Heart left ventricle (tissue), 16 donors: ENCODE measurements at places on chromosomes 5 and 9. TPM values are rescaled to one million over a fixed set of nuclear protein-coding genes. Genes with fewer than 3 reads are reported as not detected.

Gene ISL1
- 0.08 TPM for total RNA-seq

Gene CA9
- total RNA-seq = 2.3 TPM

Gene NKD2
- 2.3 TPM for total RNA-seq

Gene RASEF
- 0.07 TPM for total RNA-seq

Gene PCDHGA10
- 6.1 TPM for total RNA-seq

Gene OLFM1
- 6.5 TPM for total RNA-seq

Gene KLHL3
- total RNA-seq = 26.1 TPM

Gene FBXO10
- 9.8 TPM for total RNA-seq

Gene C5orf52
- total RNA-seq = not detected

Gene PTPRD
- 25.3 TPM for total RNA-seq

Gene FOXD4L3
- total RNA-seq = not detected

Gene DMRT3
- not detected for total RNA-seq

Gene HRCT1
- total RNA-seq = 5.4 TPM

Gene STING1
- 32.4 TPM for total RNA-seq

Gene PCDHGB3
- total RNA-seq = 4.0 TPM

Gene BHMT
- not detected for total RNA-seq

Gene PDE8B
- 2.9 TPM for total RNA-seq

Gene PCDHGA8
- 7.2 TPM for total RNA-seq

Gene PCDHGC5
- total RNA-seq = 3.0 TPM

Gene C6
- 134 TPM for total RNA-seq

Gene SURF1
- total RNA-seq = 48.8 TPM

Gene ZNG1A
- total RNA-seq = 24.7 TPM

Gene PRRX2
- total RNA-seq = 0.68 TPM

Gene NR6A1
- 2.1 TPM for total RNA-seq

Gene TMEM174
- total RNA-seq = not detected

Gene SPATA31C1
- not detected for total RNA-seq

Gene FRMPD1
- total RNA-seq = 1.0 TPM

Gene PCDHGB6
- 4.6 TPM for total RNA-seq

Gene DIPK1B
- total RNA-seq = 18.0 TPM

Gene FGD3
- total RNA-seq = 2.1 TPM

Gene SLC1A1
- total RNA-seq = 1.9 TPM

Gene C5
- 0.49 TPM for total RNA-seq

Gene CTNND2
- 36.8 TPM for total RNA-seq

Gene FLT4
- total RNA-seq = 3.8 TPM

Gene CLIC3
- total RNA-seq = 10.0 TPM

Gene DHX29
- total RNA-seq = 19.9 TPM

Gene PFN3
- not detected for total RNA-seq

Gene CDKN2A
- total RNA-seq = 1.7 TPM

Gene PCDHB12
- 0.81 TPM for total RNA-seq

Gene DAB2IP
- 52.6 TPM for total RNA-seq

Gene ELAVL2
- total RNA-seq = not detected

Gene TMEM232
- 3.0 TPM for total RNA-seq

Gene LCN6
- 58.7 TPM for total RNA-seq

Gene PCDHB13
- 2.5 TPM for total RNA-seq

Gene FBN2
- 8.5 TPM for total RNA-seq

Gene ELOVL7
- 0.43 TPM for total RNA-seq
